NCI-H524 treated with DMSO at 0.1 percent for 48 hours (cell line): ENCODE measurements at places on chromosomes 16 and 17.

DNA sequence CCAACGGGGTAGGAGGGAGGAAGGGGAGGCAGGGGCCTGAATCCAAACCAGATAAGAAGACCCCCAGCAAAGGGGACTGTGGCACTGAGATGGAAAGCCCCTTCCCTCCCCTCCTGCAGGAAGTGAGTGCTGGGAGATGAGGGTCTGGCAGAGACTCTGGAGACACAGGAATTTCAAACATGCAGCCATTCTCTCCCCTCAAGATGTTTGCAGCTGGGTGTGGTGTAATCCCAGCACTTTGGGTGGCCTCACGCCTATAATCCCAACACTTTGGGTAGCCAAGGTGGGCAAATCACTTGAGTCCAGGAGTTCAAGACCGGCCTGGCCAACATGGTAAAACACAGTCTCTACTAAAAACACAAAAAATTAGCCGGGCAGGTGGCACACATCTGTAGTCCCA is 33.9 kb upstream of the FAAP100 start:
- no peak for DNase-seq

GRCh38 chr17:71184716-71185115 is 936.1 kb upstream of the SOX9 start:
- DNase-seq, result no peak

DNA sequence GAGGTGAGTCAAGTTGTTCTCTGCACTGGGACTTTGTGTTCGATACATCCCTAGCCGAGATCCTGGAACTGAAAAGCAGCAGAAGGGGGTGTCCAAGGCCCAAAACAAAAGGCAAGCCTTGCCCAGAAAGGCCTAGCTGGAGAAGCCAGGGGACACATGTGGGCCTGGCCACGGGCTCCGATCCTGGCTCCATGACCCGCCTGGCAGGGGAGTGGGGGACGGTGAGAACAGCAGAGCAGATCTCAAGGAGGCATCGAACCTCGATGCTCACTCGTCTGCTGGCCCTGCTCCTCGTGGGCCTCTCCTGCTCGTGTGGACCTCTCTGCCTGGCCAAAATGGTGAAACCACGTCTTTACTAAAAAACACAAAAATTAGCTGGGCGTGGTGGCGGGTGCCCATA is 8.9 kb downstream of the CCNF start:
- no peak for DNase-seq

- no peak for DNase-seq
These were observed 19.1 kb downstream of the DEXI start for GRCh38 chr16:10923146-10923649.

GRCh38 chr16:89344846-89345611 is 127.5 kb downstream of the ZNF778 start:
- peak; percentile 57 for DNase-seq

DNA sequence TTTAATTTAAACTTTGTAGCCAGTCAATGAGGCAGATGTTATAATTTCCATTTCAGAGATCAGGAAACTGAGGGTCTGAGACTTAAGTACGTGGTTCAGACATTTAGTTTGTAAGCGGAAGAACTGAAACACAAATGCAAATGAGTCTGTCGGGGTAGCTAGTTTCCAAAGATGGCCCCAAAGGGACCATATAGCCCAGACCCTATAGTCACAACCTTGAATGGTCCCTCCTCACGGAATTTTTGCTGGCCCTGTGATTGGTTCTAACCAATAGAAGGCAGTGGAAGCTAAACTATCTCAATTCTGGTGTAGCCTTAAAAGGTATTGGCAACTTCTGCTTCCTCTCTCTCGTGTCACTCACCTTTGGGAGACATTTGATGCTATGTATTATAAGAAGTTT is 7.5 kb upstream of the BCO1 start:
- DNase-seq, result no peak

DNA sequence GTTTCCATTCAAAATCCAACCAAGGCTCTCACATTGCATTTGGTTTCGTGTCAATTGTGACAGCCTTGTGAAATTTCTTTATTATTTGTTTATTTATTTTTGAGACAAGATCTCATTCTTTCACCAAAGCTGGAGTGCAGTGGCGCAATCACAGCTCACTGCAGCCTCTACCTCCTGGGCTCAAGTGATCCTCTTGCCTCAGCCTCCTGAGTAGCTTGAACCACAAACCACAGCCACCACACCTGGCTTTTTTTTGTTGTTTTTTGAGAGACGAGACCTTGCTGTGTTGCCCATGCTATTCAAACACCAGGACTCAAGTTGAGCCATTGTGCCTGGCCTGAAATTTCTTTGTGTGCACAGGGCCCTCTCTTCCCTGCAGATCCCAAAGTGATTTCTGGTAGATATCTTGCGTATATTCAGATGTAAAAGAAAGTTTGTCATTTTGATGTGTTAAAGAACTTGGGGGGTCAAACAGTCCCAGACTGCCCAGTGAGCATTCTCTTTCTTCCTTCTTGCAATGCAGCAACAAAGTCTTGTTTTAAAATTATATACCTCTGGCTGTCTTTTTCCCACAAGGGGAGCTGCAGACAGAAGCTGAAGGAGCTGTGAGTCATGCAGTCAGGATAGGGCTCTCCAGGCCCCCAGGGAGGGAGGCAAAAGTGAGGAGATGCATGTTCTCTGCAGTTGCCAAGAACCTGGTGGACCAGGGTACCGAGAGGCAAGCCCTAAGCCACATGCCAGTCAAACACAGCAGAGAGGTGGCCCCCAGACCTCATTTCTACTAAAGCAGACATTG is 15.5 kb upstream of the USP22 start:
- DNase-seq, result no peak

GRCh38 chr17:47738178-47738577 is 5.1 kb downstream of the TBX21 start:
- DNase-seq, result no peak

GRCh38 chr17:73103641-73104335 is 11.3 kb upstream of the SLC39A11 start:
- no peak for DNase-seq

DNA sequence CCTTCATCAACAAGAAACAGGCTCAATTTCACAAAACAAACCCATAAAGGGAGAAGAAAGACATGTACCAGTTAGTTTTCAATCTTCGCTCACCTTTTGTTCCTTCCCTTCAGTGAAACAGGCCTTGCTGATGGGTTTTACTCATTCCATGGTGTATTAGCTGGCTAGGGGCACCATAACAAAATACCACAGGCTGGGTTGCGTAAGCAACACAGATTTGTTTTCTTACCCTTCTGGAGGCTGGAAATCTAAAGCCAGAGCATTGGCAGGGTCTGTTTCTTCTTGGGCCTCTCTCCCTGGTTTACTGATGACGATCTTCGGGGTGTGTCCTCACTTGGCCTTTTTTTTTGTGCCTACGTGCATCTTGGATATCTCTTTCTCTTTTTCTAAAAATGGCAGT is 383.4 kb upstream of the RBFOX1 start:
- DNase-seq, result no peak

- DNase-seq, result no peak
These were observed 188.7 kb downstream of the KATNIP start for GRCh38 chr16:27738596-27738995.

DNA sequence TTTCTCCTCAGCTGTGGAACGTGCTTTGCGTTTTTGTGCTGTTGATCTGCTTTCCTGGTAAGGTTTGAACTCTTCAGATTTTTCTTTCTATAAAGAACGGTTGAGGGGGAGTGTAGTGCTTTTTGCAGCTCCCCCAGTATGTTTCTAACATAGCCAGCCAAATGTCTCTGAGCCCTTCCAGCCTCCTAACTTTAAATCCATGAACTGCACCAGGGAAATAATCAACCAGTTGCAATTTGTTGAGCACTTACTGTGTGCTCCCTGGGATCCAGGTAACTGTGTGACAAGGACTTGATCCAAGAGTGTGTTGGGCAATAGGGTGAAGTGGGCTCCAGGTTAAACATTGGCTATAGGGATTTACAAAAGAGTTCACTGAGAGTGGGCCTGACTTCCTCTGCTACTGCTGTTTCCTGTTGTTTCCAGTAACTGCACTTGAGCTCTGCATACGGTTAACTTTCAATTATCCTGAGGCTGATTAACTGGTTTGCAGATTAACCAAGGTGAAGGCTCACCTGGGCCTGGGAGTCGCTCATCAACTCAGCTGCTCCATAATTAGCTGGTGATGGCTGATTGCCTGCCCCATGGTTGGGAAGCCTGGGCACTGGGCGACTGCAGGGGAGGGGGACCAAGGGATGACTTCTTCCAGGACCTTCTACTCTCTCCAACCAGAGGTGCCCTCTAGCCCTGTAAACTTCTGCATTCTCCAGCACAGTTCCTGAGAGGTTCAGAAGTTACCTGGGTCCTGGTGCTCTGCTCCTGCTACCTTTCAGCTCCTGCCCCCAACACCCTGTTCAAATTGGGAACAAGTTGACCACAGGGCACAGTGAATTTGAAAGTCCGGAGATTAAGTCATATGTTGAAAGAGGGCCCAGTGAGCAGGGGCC is 19.5 kb downstream of the HLF start:
- DNase-seq, result no peak

DNA sequence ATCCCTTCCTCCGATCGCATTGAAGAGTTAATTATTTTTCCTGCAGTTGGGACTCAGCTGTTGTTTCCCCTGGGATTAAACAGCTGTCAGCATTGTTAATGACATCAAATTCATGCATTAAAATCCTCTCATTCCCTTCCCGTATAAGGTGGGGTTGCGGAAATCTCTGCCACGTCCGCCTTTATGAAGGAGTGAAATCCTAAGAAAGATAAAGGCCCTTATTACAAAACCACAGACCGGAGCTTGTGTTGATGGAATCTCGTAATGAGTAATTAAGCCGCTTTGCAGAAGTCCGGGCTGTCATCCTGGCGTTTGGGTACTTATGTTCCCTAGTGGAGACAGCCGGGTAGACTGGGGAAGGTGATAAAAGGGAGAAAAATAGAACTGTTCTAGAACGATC is 627.6 kb downstream of the MAF start:
- DNase-seq, result peak; percentile 90

DNA sequence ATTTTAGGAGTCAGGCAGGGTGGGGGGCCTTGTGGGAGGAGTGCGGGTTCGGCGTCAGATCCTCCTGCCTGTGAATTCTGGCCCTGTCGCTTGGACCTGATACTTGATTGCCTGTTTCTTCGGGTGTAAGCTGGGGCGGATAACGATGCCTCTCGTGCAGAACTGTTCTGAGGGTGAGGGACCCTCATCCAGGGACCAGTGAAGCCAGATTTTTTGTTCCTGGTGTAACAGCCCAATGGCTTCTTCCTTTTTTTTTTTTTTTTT is 1.3 kb downstream of the TBCD start:
- no peak for DNase-seq

- no peak for DNase-seq
These were observed 573 bp upstream of the GNAO1 start for GRCh38 chr16:56190677-56191155.

DNA sequence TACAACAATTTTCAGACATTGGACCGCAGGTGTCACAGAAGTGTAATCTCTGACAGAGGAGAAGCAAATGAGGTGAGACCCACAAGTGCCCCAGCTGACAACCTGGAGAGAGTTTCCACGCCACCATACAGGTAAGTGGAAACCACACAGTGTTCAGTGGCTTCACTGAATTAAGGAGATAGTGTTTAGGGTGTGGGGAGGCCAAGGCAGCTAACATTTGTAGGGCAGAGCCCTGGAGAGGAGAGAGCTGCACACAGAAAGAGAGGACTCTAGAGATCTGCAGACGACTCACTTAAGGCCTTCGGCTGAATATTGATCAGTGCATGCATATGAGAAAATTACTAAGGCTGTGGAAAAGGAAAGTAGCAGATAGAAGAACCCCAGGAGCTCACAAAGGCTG is 228.9 kb upstream of the TNRC6C start:
- no peak for DNase-seq

DNA sequence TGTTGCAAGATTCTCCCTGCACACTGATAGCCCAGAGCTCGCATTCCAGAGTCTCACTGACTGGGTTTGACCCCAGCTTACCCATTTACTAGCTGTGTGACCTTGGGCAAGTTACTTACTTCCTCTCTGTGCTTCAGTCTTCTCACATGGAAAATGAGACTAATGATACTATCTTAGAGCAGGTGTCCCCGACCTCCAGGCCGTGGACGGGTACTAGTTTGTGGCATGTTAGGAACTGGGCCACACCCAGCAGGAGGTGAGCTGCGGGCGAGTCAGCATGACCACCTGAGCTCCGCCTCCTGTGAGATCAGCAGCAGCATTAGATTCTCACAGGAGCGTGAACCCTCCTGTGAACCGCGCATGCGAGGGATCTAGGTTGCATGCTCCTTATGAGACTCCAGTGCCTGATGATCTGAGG is 15.8 kb downstream of the ANKFY1 start:
- no peak for DNase-seq

DNA sequence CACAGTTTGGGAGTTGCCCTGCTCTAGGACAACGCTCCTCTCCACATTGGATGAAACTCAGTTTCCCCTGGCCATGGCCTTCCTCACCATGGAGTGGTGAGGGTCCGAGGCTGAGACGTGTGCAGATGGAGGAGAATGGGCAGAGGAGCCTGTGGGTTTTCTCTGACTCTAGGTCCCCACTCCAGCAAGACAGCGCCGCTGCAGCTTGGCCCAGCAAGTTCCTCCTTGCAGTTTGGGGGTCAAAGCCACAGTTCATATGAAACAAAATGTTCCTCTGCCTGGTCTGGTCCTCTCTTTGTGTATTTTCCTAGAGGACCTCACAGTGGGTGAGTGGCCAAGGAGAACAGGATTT is 2.3 kb downstream of the C16orf54 start:
- DNase-seq, result no peak

DNA sequence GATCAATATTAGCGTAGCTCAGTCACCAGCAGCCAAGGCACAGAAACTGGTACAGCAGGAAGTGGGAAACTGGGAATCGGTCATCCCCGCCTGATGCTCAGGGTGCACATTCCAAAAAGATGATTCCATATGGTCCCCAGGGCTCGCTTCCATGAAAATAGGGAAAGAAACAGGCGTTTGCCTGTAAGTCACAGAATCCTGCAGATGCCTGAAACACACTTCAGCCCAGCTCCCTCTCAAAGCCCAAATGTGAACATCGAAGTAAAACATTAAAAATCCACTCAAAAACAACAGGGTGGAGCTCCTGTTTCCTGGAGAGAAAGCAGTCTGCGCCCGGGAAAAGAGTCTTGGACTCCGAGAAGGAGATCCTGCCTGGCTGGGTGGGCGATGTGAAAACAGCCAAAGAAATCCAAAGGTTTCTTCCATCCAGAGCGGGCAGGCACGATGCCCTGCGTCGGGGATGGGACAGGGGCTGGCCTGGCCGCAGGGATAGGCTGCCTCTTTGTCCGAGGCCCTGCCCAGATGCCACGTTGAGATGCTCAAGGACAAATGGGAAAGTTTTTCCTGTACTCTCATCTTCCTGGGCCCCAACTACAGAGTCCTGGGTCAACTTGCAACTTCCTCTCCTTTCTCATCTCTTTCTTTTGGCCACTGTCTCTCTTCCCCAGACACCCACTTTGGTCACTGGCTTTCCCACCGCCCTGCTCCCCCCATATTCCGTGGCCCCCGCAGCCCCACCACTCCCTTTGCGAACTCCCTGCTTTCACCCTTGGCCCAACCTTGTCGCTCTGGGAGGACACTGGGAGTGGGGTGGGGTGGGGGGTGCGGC is 743 bp downstream of the WIPI1 start:
- no peak for DNase-seq

- DNase-seq, result no peak
These were observed 1849.3 kb downstream of the TP53TG3F start for GRCh38 chr16:35308674-35309073.
